ENCODE measurements at places on chromosomes 7 and 10.

DNA sequence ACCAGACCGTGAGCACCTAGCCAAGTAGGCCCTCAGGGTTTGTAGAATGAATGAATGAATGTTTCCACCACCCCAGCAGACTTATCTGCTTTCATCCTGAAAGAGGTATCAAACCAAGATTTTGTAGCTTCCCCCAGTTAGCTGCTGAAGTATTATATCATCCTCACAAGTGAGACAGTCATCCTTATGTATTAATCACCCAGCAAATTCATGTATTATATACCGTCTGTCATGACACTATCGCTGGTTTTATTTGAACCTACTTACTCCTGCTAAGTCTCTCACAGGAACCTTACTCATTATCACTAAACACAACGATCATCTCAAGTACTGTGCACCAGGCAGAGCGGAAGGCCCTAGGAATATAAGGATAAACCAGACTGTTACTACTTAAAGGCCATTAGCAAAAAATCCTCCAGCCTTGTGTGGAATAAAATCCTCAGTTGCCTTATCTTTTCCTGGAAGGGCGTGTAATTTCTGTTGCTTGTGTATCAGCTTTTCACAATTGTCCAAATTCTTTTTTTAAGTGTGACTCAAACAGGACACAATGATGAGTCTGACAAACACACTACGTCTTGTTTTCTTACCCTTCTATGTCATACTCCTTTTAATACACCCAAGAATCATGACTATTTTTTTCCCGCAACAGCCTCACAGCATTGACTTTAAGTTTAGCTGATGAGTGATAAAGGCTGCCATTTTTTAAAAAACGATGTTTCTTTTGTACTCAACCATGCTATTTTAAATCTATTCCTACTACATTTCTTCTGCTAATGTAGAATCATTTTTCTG lies 176.1 kb upstream of the KLF14 start:
- no peak for DNase-seq

- no peak for DNase-seq
Measured at GRCh38 chr10:6229746-6230145, 27.0 kb downstream of the PFKFB3 start.

- no peak for DNase-seq
Measured at GRCh38 chr7:95723583-95724180, 48.7 kb upstream of the DYNC1I1 start.

DNA sequence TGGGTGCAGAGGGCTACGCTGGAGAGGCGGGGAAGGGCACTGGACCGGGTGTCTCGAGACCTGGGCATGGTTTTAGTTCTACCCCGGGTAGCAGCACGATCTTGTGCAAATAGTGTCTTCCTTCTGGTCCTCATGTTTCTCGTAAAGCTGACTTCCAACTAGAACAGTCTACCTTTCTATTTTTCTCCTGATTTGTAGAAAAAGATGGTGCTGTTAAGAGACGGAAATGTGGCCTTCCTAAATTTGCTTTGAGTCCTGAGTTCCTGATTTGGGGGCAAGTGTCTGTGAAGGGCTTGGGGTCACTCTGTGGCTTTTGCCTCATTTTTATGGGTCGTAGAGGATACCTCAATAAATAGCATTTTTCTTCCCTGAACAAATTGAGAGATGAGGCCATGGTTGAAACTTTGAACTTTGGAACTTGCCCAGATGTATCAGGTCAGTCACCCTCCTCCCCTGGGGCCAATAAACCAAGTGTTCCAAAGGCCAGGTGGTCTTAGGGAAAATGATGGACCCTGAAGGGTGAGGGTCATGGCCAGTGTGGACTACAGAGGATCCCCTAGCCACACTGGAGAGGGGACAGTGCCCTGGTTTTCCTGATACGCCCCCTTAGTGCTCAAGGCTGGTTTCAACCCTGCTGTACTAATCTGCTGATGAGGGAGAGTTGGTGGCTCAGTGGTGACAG lies 45.2 kb downstream of the GRK5 start:
- no peak for DNase-seq

DNA sequence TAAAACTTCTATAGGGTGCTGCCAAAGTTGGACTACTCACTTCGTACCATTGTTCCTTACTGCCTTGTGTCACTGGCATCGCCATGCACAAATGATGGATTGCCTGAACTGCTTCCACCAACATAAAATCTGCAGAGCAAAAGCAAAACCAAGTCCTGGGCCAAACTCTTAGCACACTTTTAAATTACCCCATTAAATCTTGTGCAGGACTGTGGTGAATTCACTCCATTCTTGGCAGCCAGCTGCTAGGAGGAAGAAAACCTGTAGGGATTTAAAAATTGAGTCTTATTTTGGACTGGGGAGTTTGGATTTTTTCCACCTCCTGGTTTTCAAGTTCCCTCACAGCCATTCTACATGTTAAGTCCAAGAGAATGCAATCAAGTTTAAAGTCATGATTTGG lies 646.9 kb downstream of the SORCS3 start:
- DNase-seq, result no peak

DNA sequence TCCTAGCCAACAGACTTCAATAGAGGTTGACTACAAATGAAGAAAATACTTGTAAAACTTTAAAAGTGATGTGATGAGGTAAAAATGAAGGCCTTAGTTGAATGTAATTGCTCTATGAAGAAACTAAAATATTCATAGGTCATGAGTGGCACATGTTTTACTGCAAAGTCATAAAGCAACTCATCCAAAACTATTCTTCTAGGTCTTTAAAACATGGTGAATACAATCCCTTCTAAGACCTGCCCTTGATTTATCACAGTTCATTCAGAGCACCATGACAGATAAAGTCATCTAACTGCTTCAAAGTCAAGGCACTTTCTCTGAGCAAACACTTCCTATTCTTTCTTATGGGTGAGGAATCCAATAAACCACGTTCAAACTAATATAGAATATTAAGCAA lies 713.5 kb downstream of the SORCS1 start:
- DNase-seq, result no peak

- DNase-seq, result no peak
Measured at GRCh38 chr7:148151778-148152177, 438.8 kb upstream of the C7orf33 start.

- DNase-seq, result no peak
Measured at GRCh38 chr10:121217331-121217730, 366.2 kb downstream of the WDR11 start.

- DNase-seq, result no peak
Measured at GRCh38 chr7:94252971-94253370, 141.7 kb upstream of the COL1A2 start.

DNA sequence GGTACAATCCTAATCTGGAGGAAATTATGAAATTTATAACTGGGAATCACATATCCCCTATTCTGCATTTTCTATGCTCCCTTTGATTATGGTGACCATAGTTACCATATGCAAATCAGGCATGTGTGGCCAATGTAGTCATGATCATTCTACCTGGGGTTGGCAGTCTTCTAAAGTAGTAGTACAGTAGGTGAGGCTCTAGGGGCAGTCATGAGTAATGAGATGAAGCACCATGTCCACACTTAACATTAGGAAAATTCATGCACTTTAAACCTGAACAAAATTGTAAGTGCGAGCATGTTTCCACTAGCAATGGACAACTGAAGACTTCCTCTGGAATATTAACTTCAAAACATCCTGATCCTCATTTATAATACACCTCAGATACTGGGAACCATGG lies 545.9 kb downstream of the SUGCT start:
- DNase-seq, result no peak

DNA sequence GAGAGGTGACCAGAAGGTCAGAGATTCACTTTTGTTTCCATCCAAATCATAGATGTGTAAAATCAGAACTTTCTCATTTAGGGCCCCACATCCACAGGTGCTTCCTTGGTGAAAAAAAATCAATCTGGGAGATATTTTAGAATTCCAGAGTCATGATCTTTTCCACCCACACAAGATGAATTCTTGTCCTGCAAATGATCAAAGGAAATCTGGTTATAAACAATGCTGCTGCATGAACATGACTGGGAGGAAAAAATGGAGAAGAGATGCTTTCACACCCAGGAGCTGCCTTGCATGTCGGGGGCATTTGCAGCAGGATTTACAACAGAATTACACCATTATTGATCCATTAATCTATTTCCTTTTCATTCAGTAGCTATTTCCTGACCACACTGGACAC lies 106.5 kb upstream of the TMEM72 start:
- DNase-seq, result no peak

DNA sequence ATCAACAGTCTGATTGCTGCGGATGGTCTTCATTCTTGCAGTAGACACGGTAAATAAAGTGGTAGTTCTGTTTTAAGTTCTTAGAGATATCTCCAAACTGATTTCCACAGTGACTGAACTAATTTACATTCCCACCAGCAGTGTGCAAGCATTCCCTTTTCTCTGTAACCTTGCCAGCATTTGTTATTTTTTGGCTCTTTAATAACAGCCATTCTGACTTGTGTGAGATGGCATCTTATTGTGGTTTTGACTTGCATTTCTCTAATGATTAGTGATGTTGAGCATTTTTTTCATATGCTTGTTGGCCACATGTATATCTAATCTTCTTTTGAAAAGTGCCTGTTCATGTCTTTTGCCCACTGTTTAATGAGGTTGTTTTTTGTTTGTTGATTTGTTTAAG lies 30.2 kb upstream of the CXCL12 start:
- no peak for DNase-seq

DNA sequence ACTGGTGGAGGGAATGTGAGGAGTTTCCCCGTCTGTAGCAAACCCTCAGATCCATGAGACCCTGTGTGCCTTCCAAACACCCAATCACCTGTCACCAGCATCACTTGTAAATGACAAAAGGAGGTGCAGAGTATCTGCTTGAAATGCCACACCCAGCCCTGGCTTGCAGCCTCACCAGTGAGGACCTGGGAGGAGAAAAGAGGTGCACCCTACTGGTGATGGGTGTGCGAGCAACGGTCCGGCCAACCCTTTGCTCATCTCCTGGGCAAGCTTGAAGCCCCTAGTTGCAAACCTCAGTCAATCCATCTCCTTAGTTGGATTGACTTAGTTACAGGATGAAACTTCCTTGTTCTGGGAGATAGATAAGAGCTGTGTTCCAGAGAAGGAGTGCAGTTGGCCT lies 62.4 kb upstream of the WAPL start:
- no peak for DNase-seq

- DNase-seq, result no peak
Measured at GRCh38 chr7:16849296-16850148, 32.3 kb downstream of the AGR3 start.

DNA sequence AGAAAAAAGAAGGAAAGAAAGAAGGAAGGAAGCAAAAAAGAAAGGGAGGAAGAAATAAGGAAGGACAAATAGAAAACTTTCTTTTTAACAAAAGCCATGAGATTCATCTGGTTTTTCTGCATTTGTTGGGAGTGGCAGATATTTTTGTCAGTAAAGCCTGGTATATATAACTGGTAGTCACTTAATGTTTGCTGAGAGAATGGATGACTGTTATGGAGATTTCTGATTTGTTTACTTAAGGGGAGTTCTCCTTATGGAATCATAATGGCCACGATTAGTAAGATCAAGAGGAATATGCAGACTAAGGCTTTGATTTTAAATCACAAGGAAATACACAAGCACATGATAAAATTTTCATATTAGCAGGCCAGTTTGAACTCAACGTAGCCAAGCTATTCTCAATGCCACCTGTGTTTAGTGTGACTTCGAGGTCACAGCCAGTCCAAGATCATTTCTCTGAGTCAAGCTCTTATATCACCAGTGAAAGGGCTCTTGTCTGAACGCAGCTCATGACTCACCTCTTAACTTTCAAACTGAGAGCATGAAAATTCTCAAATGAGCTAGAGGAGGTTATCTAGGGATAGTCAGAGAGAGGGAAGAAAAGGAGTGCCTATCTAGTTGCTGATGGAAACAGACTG lies 445.1 kb upstream of the ZMIZ1 start:
- no peak for DNase-seq

GRCh38 chr10:126160971-126161630 lies 227.2 kb downstream of the ADAM12 start:
- DNase-seq, result no peak
